ENCODE measurements at places on chromosomes 11 and 22.

GRCh38 chr11:206526-207207, 532 bp downstream of the BET1L start:
- DNase-seq: peak; percentile 43

GRCh38 chr11:116513278-116513823, 259.4 kb downstream of the BUD13 start:
- no peak for DNase-seq

DNA sequence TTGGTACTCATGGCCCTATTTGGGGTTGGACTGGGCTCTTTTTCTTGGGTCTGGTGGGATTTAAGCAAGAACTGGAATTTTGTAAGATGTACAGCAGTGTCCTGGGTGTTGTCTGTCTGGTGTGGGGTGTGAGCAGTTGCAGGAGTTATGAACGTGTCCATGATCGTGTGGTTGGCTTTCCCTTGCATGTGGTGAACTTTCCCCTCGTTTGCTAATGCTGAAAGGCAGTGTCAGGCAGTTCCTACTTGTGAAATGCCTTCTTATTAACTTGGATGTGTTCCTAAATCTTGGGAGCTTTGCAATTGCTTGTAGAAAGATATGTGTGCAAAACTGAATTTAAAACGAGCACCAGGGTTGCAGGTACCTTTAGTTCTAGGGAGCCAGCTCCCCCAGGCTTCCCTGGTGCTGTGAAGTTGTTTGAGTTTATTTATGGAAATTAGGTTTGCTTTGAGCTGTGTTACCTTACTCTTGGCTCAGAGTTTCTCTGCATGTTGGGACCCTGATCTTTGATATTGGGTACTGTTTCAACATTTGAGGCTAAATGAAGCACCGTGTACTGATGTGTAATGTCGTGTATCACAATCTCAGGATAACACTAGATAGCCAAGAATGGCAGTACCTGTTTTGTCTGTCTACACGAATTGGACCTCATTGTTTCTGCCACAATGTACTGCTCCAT, 35.8 kb upstream of the HSD17B12 start:
- DNase-seq: peak; percentile 5

GRCh38 chr11:103893371-103893770, 143.1 kb upstream of the DDI1 start:
- no peak for DNase-seq

DNA sequence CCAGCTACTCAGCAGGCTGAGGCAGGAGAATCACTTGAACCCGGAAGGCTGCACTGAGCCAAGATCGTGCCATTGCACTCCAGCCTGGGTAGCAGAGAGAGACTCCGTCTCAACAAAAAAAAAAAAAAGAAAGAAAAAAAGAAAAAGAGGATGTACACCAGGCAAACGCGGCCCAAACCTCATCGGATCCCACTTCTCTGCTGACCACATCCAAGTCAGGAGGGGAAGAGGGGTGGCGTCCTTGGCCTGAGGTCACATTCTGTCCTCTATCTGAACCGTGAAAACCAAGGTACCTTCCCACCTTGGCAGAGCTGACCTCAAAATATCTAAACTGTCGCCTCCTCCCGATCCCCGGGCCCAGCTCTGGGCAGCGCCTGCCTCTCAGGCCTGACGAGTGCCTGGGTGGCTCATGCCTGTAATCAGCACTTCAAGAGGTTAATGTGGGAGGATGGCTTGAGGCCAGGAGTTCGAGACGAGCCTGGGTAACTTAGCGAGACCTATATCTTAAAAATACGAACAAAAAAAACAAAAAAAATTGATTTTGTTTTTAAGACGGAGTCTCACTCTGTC, 25.1 kb downstream of the RGL4 start:
- no peak for DNase-seq

DNA sequence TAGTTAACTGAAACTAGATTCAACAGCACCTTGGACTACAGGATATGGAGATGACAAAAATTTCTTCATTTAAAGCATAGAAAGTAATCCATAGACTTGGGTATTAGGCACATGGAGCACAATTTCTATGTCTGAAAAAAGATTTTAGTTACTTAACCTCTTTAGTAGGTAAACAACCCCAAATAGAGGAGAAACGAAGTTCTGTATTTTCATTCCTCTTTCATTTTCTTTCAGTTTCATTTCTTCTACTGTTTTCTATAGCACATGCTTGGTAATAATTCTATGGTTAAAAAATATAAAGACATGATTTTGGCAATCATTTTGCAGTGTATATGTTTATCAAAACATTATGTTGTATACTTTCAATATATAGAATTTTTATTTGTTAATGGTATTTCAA, 99.5 kb downstream of the CASP12 start:
- no peak for DNase-seq

DNA sequence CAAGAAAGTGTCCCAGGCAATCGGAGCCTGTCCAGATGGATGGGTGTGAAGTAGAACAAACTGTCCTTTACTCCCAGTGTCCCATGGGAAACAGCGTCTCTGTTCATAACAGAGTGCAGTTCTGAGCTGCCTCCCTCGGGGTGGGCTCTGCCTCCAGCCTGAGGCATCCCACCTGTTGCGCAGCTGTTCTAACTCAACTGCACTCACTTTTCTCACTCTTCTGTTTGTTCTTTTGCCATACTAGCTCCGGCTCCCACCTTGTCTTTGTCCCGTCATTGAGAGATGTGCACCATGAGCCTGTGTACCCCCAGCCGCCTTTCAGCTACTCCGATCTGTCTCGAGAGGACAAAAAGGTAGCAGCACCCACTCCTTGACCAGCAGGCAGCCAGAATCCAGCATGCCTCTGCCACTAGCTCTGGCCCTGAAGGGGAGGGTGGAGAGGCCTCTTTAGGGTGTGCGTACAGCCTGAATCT, 20.7 kb upstream of the CDC42EP2 start:
- no peak for DNase-seq

GRCh38 chr11:43498561-43498960, 139.8 kb downstream of the TTC17 start:
- no peak for DNase-seq

- no peak for DNase-seq
Measured at GRCh38 chr22:47839595-47840227, 1077.3 kb downstream of the TBC1D22A start.

- peak; percentile 37 for DNase-seq
Measured at GRCh38 chr11:115170133-115170815, 333.9 kb downstream of the CADM1 start.

- no peak for DNase-seq
Measured at GRCh38 chr11:92297567-92298553, 73.2 kb downstream of the FAT3 start.

GRCh38 chr11:38304926-38305325, 1706.9 kb upstream of the RAG2 start:
- DNase-seq: no peak

Data from GM12865 (cell line).